Stimulated activated CD8-positive, alpha-beta memory T cell treated with anti-CD3 and anti-CD28 coated beads, Interleukin-7, amount 100 ng/mL, for 48 hours (primary cell): ENCODE measurements at places on chromosomes 2 and 18.
A peak's percentile ranks its signal among the peaks of the same experiment; 100 is the strongest.

DNA sequence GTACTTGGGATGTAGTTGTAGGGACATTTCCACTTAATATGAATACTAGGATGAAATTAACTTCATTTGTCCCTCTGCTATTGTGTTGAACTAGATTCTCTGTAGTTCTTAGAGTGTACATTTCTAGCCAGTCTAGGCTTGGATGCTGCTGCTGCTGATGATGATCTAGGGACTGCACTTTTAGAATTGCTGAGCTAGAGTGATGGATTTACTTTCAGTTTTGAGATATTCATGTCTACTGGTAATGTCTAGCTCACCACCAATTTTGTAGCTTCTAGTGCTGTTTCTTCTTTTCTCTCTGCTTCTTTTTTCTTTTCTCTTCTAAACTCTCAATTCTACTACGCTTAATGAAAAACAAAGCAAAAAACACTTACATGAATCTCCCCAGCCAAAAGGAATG is 49.4 kb downstream of the MRPS9 start:
- DNase-seq, result no peak

DNA sequence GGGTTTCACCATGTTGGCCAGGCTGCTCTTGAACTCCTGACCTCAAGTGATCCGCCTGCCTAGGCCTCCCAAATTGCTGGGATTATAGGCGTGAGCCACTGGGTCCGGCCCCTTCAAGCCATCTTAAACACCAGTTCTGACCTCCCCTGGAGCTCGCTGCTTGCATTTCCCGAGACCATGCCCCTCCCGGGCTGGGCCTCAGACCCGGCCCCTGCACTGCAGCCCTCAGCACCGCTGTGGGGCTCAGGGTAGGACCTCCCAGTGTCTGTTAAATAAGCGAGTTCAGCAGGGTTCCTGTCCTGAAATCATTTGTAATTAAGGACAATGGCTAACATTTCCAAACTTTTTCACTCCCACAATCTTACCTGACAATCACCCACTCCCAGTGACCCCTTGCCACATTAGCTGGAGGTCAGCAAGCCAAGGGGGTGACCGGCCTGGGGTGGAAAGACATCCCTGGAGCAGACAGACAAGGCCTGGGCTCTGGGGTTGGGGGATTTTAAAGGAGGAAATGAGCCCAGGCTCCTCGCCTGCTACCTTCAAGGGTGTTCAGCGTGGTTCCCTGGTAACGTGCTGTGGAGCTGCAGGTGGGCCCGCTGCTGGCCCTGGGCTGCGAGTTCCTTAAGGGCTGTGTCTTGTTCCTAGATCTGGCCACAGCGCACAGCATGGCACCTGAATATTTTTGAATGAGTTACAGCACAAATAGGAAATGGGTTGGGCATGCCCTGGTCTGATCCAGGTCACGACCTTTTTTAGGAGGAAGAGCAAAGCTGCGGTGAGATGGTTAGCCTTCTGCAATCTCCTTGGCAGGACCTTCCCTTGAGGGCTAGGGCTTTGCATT is 15.1 kb downstream of the CYS1 start:
- DNase-seq, result no peak

- DNase-seq, result no peak
These were observed 458.7 kb upstream of the CNTNAP5 start for GRCh38 chr2:123566291-123566946.

DNA sequence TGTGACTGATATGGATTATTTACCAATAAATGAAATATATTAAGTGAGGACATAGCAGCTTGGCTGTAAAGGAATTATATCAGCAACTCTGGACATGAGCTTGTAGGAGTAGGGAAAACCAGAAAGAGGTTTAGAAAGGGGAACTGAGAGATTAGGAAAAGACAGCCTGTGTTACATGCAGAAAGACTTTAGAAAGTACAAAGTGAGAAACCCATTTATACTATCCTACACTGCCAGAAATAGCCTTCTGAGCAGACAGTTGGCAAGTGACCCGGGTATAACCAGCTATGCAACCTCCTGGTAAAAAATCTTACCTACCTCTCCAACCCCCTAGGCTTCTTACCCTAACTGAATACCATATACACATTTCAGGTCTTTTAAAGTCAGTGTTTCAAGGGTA is 134.1 kb downstream of the ANKRD44 start:
- DNase-seq, result no peak

DNA sequence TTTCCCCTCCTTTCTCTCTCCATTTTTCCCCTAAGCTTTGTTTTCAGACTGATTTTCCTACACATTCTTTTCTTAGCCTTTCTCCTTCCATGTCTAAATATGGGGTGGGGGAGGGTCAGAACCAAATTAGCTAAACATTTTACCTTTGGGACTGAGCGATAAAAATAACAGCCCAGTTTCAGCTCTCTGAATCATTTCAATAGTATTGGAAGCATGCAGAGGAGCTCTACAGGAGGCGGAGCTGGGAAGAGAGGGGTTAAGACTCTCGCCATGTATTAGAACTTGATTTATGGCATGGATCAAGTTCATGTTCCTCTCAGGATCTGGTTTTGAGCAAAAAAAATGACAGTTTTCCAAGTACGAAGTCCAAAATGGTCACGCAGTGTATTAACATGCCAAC is 109.1 kb downstream of the CPO start:
- no peak for DNase-seq

DNA sequence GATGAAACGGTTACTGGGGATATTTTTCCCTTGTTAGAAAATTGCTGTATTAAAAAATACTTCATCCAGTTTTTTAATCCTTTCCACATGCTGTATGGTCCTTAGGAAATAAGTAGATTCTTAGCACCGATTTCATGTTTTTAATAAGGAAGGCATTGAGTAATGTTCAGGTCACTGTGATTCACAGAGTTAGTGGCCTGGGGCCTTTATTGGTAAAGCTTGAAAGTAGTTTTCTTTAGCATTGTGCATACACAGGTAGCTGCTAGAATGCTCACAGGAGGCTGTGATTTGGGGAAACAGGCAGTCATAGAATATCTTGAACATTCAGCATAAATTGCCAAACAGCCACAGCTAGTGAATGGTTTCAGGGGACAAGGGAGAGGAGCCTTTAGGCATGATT is 79.8 kb downstream of the XRCC5 start:
- no peak for DNase-seq

DNA sequence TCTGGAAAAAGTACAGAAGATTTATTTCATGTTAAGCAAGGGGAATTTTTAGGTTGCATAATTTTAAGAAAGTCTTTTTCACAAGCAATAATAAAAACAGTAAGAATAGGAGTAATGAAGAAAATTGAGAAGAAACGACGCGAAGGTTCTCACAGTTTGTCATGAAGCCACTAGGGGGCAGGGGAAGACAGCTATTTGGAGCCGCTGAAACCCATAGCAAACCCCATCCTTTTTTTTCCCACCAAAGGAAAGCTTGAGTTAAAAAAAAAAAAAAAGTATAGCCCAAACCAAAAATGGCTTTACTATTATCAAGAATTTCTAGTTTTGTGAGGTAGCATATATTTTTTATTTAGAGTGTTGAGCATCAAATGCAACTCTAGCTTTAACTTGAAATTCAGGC is 300.9 kb downstream of the PHLPP1 start:
- no peak for DNase-seq

GRCh38 chr2:86677816-86678215 is 42.3 kb upstream of the RMND5A start:
- no peak for DNase-seq

GRCh38 chr2:56376699-56377665 is 193.2 kb downstream of the CCDC85A start:
- no peak for DNase-seq

- no peak for DNase-seq
These were observed 96.7 kb downstream of the PMAIP1 start for GRCh38 chr18:59996370-59996966.

DNA sequence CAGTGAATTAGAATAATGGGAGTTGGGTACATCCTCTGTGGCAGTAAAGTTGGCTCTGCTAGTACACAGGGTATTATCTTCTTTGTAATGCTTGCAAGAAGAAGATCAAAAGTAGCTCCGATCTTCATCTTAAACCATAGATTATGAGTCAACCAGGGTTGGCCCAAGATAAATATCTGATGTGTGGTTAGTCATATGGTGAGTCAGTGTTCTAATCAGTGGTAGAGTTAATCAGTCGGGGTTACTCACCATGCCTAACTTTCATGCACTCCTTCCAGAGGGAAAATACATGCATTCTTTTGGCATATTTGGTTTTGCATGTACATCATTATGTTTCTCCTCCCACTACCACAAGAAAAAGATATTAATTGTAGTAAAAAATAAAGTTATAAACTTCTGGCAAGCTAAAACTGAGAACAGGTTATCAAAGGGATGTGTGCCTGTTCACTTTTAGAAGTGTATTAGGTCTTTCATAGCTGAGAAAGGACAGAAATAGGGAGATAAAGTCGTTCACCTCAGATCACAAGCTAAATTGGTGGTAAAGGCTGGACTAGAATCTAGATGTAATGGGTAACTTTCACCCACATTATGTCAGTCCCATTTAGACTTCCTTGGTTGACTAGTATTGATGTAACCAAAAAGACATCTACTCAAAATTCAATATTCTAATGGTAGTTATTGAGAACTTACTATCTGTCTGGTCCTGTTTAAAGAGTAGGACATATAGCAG is 684.4 kb downstream of the IRS1 start:
- no peak for DNase-seq

GRCh38 chr2:222320436-222321395 is 21.9 kb upstream of the PAX3 start:
- no peak for DNase-seq

DNA sequence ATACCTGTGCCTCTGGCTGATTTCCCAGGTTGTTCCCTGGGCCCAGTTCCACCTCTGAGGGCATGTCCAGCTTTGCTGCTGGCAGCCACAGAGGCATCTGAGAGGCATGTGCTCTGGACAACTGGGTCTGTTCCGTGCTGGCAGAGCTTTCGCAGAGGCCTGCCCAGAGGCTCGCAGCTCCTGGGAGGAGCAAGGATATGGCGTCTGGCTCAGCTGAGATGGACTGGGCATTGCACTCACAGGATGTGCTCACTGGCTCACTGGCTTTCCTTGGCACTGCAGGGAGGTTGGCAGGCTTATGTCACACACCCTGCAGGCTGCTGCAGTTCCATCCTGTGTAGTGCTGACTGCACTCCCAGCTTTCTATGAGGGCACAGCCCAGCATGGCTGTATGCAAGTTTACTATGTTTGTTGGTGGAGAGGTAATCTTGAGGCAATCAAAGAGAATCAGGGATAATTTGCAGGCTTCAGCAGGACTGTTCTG is 172.3 kb downstream of the PRKCE start:
- no peak for DNase-seq

DNA sequence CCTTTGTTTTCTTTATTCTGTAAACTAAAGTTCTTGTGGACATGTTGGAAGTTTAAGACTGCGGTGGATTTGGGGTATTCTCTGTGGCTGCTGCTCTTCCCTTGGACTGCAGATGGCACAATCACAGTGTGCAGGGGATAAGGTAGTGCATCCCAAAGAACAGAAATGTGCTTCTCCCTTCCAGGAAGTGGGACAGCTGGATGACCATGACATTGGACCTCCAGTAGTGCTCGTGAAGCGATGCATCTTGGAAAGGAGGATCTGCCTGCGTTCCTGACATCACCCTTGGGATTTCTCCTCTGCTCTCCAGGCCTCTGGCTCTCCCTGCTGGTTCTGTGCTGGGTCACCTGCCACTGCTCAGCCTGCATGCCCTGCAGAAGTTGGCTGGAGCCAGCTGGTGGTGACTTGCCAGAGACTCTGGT is 109.9 kb downstream of the SLC4A3 start:
- no peak for DNase-seq

- no peak for DNase-seq
These were observed at the start of gene SNTG2 for GRCh38 chr2:950080-950966. TSS of gene SNTG2 (plus strand) at chr2:950849. CDS start at chr2:950997, 148 bp downstream.

GRCh38 chr2:190877436-190877835 is 3.2 kb upstream of the GLS start:
- no peak for DNase-seq

DNA sequence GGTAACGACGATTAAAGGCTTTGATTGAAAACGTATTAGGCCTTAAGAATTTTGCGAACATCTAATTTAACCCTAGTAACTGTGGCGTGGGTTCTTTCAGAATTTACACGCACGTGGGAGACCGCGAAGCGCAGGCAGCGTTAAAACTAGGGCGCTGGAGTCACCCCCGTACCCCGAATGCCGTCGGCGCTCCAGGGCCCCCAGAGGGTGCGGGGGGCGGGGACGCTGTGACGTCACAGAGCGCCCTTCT is 673 bp upstream of the SMCHD1 start:
- DNase-seq, result peak; percentile 49

- DNase-seq, result no peak
These were observed 250.2 kb downstream of the LPIN1 start for GRCh38 chr2:11996618-11997017.

- DNase-seq, result no peak
These were observed 227.7 kb downstream of the GPD2 start for GRCh38 chr2:156663757-156664409.

- no peak for DNase-seq
These were observed 867.9 kb upstream of the POU3F3 start for GRCh38 chr2:103986001-103986400.

DNA sequence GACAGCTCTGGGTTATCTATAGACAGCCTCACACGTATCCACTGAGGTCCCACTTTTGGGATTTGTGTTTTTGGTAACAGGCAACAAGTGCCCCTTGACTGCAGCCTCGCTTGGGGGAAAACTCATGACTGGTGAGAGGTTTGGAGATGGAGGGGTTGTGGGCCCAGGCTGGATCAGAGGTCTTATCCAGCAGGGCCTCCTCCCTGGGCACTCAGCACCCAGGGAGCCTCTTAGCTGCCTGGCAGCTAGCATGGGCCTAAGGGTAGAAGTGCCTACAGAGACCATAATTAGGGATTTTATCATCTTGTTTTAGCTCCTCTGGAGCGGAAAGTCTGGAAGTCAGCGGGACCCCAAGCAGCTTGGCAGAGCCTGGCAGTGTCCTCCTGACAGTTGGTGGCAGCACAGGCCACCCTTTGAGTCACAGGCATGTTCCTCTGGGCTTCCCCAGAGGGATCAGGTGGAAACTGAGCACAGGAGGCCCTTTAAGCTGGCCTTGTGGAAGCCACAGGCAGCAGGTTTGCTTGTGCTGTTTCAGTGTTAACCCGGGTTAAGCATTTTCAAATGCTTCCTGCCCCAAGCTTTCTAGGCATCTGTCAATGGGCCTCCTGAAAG is 143.1 kb downstream of the KCTD1 start:
- DNase-seq, result no peak

GRCh38 chr2:219507581-219508443 is 6.5 kb upstream of the ASIC4 start:
- DNase-seq, result no peak

- DNase-seq, result no peak
These were observed 60.9 kb downstream of the LDLRAD4 start for GRCh38 chr18:13279181-13280069.

DNA sequence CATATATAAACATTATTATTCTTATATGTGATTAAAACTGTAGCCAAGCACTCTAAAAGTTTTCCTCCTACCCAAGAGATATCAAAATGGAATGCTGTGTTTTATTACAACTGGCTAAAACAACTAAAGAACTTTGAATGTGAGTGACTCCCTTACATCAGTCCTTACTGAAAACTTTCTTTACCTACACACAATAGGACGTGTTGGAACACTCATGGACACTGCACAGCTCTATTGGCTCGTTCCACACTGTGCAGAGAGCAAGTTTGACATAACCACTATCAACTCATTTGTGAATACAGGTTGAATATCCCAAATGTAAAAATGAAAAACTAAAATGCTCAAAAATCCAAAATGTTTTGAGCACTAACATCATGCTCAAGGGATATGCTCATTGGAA is 650.6 kb downstream of the SLC4A3 start:
- no peak for DNase-seq
